ENCODE measurements at places on chromosomes 5 and 9.
A peak's percentile ranks its signal among the peaks of the same experiment; 100 is the strongest.

DNA sequence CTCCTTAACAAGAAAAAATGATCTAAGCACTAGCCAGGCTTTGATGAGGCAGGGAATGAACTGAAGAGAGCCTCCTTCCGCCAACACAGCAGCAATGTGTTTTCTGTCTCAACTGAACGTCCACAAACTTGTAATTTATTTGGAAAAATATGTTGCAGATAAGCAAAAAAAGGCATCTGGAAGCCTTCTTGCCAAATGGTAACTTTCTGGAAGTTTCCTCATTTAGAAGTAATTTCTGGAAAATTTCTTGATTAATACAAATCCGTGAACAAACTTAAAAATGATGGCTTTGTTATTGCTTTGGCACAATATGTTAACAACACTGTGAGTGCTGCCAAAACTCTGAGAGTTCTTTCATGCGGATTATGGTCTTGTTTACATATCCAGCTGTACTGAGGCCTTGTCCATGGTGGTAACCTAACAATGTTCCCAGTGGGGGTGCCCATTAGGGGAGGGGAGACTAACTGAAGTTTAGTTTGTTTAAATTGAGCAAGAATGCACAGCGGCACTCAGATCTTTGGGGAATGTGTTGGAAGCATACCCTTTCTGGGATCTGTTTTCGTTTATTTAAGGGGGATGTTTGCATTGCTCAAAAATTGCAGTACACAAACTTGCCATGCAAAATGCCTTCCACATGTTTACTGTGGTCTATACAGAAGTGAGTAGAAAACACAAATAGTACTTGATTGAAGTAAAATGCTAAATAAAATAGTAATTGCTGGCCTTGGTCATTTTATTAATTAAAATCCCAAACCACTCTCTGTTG lies 334.7 kb downstream of the NR2F1-AS1 start:
- no peak for DNase-seq

DNA sequence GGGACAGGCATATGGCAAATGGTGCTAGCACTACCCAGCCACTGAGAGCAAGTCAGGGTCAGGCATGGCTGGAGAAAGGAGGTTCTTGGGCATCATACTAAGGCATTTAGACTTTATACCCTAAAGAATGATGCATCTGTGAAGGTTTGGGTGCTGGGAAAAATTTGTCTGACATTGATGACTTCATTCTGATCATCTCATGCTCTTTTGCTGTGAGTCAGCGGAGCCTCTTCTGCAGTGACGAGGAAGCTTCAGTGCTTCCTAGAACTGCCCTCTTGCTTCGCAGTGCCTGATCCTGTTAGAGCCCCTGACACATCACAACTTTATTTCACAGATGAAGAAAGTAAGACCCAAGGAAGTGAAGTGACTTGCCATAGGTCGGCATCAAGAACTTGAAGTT lies 266.6 kb upstream of the GAS1 start:
- no peak for DNase-seq

- no peak for DNase-seq
These were observed 30.9 kb downstream of the GRAMD2B start for GRCh38 chr5:126454081-126454480.

DNA sequence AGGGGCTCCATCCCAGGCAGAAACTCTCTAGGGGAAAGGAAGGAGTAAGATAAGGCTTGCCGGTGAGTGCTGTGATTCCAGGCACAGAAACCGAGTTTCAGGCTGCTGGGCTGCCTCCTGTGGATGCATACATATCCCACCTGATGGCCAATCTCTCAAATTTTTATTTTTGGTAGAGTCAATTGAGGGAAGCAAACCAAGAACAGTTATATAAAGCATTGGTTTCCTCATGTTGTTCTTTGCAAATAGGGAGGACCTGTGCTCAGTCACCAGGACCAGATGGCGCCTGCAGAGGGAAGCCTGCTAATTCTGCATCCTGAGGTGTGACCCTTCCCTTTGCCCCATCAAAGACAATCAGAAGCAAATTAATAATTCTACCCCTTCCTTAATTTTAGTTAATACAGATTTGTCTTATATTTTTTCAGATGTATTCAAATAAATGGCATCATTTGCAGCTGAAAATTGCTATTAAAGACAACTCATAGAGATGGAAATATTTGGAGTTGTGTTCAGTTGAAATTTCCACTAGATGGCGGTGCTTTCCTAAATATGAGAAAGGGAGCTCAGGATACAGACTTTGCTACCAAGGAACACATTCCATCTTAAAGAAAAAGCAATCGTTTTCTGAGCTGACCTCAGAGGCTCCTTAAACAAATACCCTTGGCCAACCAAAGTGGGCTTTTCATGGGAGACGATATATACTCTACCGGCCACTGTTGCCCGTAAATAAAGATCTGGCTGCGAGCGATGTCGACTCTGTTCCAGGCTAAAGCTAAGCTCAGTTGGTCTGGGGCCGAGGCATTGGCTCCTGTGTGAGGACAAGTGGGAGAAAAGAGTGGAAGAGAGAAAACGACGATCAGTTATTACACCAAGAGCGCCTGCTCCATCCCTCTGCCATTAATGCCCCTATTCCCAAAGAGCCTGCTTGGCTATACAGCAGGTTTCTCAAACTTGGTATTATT lies 225.7 kb upstream of the KLF9 start:
- peak; percentile 18 for DNase-seq

DNA sequence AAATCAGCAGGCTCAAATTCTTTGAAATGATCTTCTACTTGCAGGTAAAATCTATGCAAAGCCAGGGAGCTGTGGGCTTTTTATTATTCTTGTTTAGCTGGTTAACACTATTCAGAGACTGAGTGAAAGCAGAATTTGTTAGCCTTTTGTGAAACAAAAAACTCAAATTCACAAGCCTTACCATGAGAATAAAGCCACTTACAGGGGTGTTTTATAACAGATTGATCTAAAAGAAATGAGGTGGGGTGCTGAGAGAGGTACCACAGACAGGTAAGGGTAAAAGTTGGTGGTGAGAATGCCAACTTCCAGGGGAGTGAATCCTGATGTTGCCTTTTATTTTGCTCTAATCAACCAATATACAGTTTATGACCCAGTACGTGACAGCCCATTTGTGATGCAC lies 1585.6 kb downstream of the EFNA5 start:
- no peak for DNase-seq

DNA sequence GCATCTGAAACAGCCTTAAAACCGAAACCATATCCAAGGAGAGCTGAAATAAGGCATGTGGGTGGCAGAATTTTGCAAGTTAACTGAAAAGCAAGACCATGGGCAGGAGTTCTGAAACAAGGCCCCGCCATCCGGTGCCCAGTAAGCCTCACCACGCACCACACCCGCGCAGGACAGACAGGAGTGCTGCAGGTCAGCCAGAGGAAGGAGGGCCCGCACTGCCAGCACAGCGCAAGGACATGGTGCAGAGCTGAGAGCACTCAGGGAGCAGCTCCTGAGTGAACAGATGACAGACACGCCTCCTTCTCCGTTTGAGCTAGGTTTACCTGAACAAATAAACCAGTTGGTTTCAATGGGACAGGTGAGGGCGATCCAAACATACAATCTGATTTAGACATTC lies 16.5 kb upstream of the ISCA1 start:
- no peak for DNase-seq

All from NCI-H1048 (cell line).